HCT116 (cell line): ENCODE measurements at places on chromosomes 4 and X. TPM values are rescaled to one million over a fixed set of nuclear protein-coding genes. Genes with fewer than 3 reads are reported as not detected.

The OTUD6A gene
- total RNA-seq: not detected

The MTM1 gene
- total RNA-seq: 6.5 TPM

The UGT2A1 gene
- total RNA-seq: not detected

The GPRASP2 gene
- total RNA-seq: 2.1 TPM

The TMEM271 gene
- not detected for total RNA-seq

The SULT1E1 gene
- total RNA-seq: not detected

The LETM1 gene
- total RNA-seq: 67.3 TPM

The ANOS1 gene
- 0.12 TPM for total RNA-seq

The PCDH18 gene
- 0.17 TPM for total RNA-seq

The WDR45 gene
- total RNA-seq: 41.7 TPM

The GPRIN3 gene
- total RNA-seq: 0.39 TPM

The MAGEB1 gene
- 0.69 TPM for total RNA-seq

The WDR17 gene
- 0.20 TPM for total RNA-seq

The USP26 gene
- not detected for total RNA-seq

The SHOX gene
- total RNA-seq: not detected

The TMEM164 gene
- 18.7 TPM for total RNA-seq

The KIT gene
- total RNA-seq: not detected

The CT47A1 gene
- not detected for total RNA-seq

The SUPT20HL2 gene
- not detected for total RNA-seq

The PASD1 gene
- not detected for total RNA-seq

The XK gene
- 2.6 TPM for total RNA-seq

The AWAT2 gene
- not detected for total RNA-seq

The GPC4 gene
- total RNA-seq: 9.7 TPM

The FREM3 gene
- total RNA-seq: not detected

The STARD8 gene
- 5.4 TPM for total RNA-seq

The MXRA5 gene
- total RNA-seq: 0.02 TPM

The PRRG1 gene
- 16.0 TPM for total RNA-seq

The TASL gene
- total RNA-seq: not detected

The FAM184B gene
- total RNA-seq: 0.07 TPM

The THAP6 gene
- total RNA-seq: 25.5 TPM

The TMSB15A gene
- total RNA-seq: 17.0 TPM

The AKAP4 gene
- total RNA-seq: not detected

The NOCT gene
- total RNA-seq: 20.4 TPM

The RADX gene
- total RNA-seq: 8.0 TPM

The NIPAL1 gene
- 7.0 TPM for total RNA-seq

The SOD3 gene
- 0.25 TPM for total RNA-seq

The ADH1C gene
- total RNA-seq: not detected

The SPANXD gene
- not detected for total RNA-seq

The TMEM187 gene
- 12.6 TPM for total RNA-seq

The PPP2R2C gene
- 32.9 TPM for total RNA-seq

The UNC5C gene
- not detected for total RNA-seq
